ENCODE measurements at places on chromosomes 6 and 20.

GRCh38 chr20:45796337-45797065 is 4.7 kb downstream of the DNTTIP1 start:
- no peak for DNase-seq

DNA sequence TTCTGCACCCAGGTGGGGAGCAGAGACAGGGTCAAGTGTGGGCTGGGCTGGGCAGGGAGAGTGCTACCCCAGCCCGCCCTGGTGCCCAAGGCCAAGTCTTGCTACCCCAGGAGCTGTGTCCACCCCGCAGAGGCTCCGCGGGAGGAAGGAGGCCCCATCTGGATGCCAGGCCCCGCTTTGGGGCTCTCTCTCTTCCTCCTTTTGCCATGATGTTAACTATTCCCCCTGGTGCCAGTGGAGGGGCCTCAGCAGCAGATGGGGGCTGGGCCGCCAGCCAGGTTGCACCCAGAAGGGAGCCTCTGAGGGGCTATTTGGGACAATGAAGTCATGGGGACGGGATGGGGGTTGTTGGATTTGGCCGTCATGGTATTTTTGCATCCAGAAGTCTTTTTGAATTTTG is 9.3 kb downstream of the SLC17A9 start:
- no peak for DNase-seq

- DNase-seq, result no peak
Observed at GRCh38 chr20:30815577-30816181, 441.8 kb upstream of the DEFB115 start.

DNA sequence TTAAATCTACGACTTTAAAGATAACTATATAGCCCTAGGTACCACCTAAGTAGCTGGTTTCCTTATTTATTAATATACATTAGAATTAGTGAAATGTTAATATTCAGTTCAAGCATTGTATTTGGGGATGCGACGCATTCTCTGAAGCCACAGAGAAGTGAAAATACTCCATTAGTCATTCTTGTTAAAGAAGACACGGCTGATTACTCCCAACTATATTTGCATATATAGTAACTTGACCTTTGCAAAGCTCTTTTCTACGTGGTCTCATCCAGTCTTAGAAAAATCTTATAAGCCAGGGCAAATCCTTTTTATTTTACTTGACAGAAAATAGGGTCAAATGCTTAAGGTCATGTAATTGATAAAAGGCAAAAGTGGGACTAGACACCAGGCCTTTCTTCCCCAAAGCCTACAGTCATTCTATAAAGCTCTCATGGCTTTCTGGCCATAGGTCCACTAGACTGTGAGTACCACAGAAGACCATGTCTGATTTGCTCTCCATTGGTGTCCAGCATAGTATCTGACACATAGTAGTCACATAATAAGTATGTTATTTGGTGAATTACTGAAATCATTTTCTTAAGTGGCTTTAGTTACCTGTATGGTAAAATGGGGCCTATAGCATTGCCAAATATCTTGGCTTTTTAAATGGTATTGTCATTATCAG is 11.3 kb downstream of the ZHX3 start:
- no peak for DNase-seq

DNA sequence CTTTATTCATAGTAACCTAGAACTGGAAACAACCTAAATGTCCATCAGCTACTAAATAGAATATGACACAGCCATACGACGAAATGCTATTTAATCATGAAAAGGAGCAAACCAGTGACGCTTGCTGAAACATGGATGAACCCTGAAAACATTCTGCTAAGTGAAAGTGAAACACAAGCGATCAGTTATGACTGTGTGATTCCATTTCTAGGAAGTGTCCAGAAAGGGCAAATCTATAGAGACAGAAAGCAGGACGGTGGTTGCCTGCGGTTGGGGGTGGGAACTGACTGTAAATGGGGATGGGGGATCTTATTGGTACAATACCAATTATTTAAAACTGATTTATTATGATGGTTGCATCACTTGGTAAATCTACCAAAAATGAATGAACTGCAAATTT is 126.8 kb downstream of the IPCEF1 start:
- no peak for DNase-seq

- no peak for DNase-seq
Observed at GRCh38 chr6:109050447-109051102, 44.1 kb downstream of the SESN1 start.
